Lower leg skin (tissue), 4 donors: ENCODE measurements at places on chromosomes 12 and 14.
A peak's percentile ranks its signal among the peaks of the same experiment; 100 is the strongest.

GRCh38 chr12:131635491-131636122 is 75.3 kb upstream of the SFSWAP start:
- peak; percentile 59 for DNase-seq

DNA sequence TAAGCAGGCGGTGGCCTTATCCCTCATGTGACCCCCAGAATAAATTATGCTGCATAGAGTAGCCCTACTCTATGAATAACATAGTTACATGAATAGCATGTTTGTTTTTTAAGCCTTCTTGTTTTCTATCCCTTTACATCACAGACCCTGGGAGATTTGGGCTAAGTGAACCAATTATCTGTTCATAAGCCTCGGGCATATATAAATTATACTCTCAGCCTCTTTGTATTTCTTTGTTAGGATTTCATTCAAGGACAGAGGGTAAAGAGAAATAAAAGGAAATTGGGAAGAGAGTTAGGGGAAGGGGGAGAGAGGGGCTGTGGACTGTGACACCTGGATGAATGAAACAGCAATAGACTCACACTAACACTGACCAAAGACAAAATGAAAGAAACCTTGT is 35.3 kb upstream of the RTRAF start:
- no peak for DNase-seq

DNA sequence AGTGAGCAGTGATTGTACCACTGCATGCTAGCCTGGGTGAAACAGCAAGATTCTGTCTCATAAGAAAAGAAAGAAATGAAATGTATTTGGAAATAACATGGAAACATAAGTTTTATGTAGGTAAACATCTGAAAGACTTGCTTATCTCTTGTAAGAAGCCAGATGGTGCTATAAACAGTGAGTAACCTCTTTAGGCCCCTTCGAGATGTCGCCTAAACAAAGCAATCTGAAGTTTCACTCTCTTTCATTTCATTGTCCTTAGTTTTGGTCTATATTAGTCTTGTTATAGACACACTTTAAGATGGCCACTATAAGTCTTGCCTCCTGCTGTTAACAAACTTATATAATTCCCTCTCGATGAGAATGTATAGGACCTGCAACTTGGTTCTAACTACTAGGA is 472.6 kb upstream of the ATP2B1 start:
- no peak for DNase-seq

DNA sequence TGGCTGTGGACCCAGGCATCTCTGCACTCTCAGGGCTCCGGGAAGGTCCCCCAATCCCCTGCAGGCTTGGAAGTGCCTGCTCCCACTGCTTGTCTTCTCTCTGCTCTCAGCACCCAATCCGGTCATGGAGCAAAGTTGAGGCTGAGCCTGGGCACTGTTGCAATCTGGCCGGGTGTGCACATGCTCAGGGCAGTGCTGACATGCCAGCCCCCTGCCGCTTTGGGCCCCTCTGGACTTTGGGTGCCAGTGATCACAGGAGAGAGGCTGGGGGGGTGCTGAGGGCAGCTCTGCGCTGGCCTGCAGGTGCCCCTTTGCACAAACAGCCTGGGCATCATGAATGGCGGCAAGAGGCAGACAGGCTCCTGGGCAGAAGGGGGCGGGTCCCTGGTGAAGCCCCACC is 85.4 kb upstream of the OSBPL8 start:
- no peak for DNase-seq

DNA sequence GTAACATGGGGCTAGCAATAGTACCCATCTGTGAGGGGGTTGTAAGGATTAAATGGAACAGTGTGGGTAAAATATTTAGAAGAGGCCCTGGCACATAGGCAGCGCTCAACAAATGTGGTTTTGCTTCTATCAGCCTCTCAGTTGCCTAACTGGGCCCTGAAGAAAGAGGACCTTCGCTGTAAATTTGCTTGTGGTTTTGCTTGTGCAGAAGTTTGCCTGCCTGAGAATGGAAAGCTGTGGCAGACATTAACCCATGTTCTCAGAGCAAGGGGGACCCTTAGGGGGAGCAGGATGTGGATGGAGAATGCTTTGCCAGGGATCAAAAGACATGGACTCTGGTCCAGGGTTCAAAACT is 160.1 kb downstream of the BRMS1L start:
- no peak for DNase-seq

- DNase-seq = peak; percentile 23
Measured at GRCh38 chr14:59028476-59029202, 159.8 kb upstream of the DAAM1 start.

- DNase-seq = peak; percentile 60
Measured at GRCh38 chr14:99055816-99056215, 216.2 kb downstream of the BCL11B start.

DNA sequence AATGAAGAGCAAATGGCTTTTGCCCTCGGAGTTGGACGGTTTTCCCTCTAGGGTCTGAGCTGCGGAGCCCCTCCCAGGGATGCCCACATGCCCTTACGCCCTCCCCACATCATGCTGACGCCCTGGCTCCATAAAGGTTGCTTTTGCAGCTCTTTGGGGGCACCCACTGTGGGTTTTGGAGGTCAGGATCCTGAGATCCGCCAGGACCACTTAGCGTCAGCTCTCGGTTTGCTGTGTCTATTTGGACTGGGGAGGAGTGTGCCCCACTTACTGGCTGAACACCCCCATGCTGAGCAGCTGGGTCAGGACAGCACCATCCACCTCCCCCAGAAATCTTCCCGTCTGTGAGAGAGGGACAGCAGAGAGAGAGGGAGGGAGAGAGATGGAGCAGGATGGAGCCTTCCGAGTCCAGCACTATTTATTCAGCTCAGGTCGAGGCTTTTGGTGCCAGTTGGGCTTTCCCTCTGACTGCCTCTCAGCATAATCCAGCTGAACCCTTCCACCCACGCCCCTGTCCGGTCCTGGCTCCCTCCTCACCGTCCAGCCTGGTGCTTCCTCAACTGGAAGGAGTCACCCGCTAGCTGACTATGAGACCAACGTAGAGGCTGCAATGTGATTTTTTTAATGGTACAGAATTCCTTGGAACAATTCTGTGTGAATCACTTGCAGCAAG is 18.9 kb upstream of the LRTM2 start:
- DNase-seq = no peak

DNA sequence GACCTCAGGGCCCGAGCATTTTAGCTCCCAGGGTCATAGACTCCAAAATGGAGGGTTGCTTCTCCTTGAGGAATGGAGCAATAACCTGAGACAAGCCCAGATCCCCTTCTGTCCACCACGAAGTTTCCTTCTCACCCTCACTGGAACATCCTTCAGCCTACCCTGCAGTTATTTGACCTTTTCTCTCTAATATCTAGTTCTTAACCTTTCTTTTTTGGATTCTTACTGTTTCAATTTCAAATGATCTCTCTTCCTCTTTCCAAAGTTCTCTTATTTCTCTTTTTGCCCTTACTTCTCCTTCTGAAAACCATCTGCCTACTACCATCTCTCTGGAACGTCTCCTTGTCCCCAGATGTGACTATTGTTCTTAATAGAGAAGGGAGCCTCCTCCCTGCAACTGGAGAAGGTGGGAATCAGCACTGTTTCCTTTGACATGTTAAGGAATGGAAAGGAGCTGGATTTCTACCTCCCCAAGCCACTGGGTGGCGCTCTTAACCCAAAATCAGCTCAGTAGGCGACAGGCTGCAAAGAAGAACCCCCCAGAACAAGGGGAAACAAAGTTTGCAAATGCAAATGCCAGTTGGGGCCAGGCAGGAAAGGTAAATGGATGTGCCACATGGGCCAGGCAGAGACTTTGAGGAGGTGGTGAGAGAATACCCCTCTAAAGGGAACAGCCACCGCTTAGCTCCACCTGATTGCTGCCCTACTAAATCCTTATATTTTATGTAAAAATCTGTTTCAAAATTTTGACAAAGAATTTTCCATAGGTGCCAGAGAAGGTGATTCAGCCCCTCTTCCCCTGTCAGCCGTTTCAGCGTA is 22.4 kb upstream of the PDE1B start:
- no peak for DNase-seq

GRCh38 chr14:86404425-86404824 is 874.5 kb downstream of the FLRT2 start:
- DNase-seq = no peak

- no peak for DNase-seq
Measured at GRCh38 chr12:21521541-21521940, 4.6 kb upstream of the SPX start.
